ENCODE measurements at places on chromosomes 6 and 20.

- no peak for DNase-seq
Observed at GRCh38 chr20:376750-377149, 3.8 kb upstream of the TRIB3 start.

- no peak for DNase-seq
Observed at GRCh38 chr6:154593122-154593521, 82.6 kb upstream of the CNKSR3 start.

- DNase-seq: no peak
Observed at GRCh38 chr6:34315256-34315655, 66.5 kb upstream of the SMIM29 start.

DNA sequence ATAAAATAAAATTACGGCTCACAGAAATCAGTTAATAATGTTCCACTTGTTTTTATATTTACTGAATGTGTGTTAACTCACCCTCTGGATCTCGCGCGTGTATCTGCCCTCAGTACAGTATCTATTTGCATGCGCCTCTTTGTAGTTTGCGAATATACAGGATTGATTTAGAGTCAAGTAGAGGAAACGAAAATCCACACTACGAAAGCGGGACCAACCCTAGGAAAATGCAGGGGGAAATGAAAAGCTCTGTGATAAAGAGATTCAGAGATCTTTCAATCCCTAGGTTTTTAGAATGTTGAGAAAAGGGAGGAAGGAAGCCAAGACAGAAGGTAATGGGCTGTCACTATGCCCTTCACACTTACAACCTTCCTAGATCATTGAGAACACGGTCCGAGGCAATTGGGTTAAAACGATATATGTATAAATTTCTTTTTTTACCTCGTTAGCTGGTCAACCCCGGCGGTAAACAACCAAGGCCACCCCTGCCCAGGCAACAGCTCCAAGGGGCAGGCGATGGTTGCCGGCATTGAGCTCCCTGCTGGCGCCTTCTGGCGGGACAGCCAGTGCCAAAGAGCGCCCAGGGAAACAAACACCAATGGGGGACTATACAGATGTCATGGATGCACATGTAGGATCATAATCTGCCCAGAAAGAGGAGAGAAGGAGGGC lies 792 bp upstream of the FUT9 start:
- no peak for DNase-seq

- no peak for DNase-seq
Observed at GRCh38 chr20:19074828-19075516, 137.5 kb upstream of the SLC24A3 start.

DNA sequence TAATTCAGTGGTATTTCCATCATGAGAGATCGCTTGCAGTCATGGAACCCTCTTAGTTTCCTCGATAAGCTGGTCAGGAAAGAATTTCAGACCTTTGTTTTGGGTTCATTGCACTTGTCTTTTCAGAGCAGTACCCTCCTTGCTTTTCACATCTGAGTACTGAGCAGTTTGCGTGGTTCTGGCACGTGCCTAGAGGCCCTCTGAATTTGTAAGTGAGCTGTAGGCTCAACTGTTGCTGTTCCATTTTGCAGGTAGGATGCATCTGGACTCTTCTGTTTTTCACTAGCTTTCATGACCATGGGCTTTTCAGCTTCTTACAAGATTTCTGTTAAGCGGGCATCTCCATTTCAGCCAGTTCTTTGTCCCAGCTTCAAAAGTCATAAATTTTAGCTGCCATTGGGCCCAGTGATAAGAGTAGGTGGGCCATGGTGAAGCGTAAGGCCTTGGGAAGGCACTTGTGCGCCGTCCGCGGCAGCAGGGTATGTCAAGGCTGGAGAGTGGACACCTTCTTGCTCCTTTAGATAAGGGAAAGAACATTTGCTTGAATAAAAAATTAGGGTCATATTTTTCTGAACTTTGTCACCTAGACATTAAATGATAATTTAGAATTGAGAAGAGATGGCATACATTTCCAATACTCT lies 35.8 kb downstream of the HIVEP1 start:
- DNase-seq: no peak

GRCh38 chr20:15739035-15739434 lies 834.2 kb downstream of the KIF16B start:
- no peak for DNase-seq

- no peak for DNase-seq
Observed at GRCh38 chr6:158501360-158502262, 58.3 kb upstream of the TMEM181 start.

DNA sequence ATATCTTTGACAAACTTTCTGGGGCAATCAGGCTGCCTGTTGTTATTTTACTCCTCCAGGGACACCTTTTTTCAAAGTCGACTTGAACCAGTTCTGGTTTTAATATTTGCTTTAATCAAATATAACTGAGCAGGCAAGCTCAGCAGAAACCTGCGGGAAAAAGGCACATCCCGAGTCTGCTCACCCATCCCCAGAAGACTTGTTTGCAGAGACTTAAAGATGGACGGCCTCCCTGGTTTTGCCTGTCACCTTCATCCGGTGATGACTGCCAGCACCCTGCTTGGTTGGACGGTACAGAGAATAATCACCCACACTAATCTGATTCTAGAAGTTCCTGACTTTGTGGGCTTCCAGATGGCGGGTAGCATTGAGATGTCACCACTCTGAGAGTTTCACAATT lies 36.8 kb downstream of the PPP1R3G start:
- DNase-seq: no peak

- DNase-seq: no peak
Observed at GRCh38 chr20:23072892-23073586, 13.1 kb downstream of the CD93 start.

DNA sequence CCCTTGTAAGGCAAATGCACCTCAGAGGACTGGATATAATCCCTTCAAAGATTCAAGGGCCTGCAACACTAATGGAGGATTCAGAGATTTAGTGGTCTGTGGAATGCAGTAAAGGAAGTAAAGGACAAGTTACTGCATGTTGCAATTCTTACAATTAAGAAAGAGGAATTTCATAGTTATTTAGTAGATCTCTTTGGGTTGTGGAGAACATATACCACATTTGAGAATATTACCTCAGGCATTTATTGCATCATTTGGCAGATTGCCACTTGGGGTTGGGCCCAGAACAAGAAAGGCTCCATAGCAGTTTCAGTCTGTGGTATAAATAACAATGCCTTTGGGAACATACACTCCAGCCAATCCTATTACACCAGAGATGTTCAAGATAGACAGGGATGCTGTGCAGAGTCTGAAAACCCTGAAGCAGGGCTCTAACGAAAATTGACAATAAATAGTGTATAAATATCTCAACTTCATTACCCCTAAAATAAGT lies 20.9 kb upstream of the EPM2A start:
- no peak for DNase-seq

- DNase-seq: no peak
Observed at GRCh38 chr20:25453035-25453810, 45.8 kb downstream of the GINS1 start.

- DNase-seq: no peak
Observed at GRCh38 chr20:48527771-48528170, 300.0 kb downstream of the PREX1 start.

GRCh38 chr20:58614984-58615760 lies 35.9 kb upstream of the STX16 start:
- no peak for DNase-seq

GRCh38 chr20:49964964-49965780 lies 17.6 kb upstream of the SNAI1 start:
- DNase-seq: no peak
